Mammary epithelial cell (primary cell): ENCODE measurements at places on chromosomes 12 and 14.

DNA sequence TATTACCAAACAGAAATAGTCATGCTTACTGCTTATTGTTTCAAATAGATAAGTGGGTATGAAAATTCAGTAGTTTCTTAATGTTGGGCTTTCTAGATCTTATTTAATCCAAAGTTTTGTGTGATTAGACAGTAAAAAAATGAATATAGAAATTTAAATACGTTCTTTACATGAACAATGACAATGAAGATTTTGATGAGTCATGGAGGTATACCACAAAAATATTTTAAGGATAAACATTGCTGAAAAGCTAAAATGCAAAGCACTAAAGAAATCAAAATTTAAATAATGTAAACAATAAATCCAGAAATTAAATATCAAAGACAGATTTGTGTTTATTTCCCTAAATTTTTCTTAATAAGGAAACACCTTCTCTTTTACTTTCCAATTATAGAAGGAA, 78.3 kb downstream of the PIK3C2G start:
- no peak for DNase-seq

DNA sequence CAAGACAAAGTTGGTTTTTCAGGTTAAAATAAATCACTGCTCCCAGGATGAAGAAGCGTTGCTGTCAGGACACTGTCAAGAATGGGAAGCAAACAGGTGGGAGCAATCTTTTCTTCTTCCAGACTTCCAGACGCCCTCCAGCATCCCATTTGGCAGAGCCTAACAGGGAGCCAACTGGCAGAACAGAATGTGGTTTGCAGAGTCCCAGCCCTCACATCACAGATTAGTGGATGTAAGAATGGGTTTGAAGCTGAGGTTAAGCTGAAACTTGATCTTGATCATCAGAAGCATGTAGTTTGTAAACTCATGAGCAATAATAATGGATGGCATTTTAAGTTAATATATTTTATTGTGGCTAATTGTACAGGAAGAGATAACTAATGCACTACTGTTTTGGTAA, 636.4 kb downstream of the SLC6A15 start:
- no peak for DNase-seq

- peak; percentile 47 for DNase-seq
Observed at GRCh38 chr14:105474483-105475268, at the start of gene CRIP2. Gene CRIP2, plus strand, starts transcription at chr14:105474821. Its CDS starts 42 bp downstream, at chr14:105474863.

DNA sequence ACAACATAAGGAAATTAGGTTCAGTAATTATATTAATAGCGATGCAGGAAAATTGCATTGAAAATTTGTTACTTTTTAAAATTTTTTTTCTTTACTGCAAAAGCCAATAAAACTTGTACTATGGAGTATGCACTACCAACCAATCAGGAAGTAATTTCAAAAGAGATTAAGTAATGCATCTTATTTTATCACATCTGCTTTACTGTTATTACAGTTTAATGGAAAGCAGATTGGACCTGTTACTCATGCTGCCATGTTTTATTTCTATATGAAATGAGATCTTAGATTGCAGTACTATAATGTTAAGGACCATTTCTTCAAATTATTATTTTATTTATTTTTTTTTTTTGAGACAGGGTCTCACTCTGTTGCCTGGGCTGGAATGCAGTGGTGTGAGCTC, 1.7 kb upstream of the STRN3 start:
- DNase-seq: no peak

DNA sequence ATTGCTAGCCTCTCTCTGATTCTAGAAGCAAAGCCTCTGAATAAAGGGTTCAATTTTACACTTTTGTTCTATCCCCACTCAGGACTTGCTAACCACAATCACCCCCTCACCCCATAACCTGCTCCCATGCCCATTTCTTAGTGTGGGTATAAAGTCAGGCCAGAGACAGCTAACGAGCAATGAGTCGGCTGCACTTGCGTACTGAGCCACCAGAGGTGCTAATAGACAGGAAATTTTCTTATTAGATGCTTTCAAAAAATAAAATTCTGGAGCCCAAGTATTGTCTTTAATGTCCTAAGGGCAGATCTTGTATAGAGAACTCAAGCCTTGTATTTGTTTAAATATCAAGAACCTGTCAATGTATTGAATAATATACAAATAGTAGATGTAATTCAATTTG, 256.9 kb downstream of the SYT1 start:
- DNase-seq: no peak

- DNase-seq: no peak
Observed at GRCh38 chr14:88683119-88683518, 109.6 kb downstream of the EML5 start.

DNA sequence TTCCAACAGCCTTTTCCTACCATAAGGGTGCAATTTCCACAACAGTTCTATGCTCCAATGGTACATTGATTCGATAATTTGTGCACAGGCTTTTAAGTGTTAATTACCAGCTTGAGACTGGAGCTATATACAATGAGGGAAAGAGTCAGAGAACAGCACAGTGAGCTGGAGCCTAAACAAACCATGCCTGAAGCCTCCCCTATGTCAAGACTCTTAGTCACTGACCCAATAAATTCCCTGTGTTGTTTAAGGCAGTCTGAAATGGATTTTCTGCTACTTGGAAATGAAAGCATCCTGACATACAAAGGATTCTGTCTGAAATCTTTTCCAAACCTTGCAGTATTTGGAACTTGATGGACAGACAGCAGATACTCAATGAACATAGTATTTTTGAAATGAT, 149.0 kb downstream of the EFCAB11 start:
- no peak for DNase-seq

- DNase-seq: peak; percentile 6
Observed at GRCh38 chr12:22037947-22038346, 8.1 kb upstream of the CMAS start.

DNA sequence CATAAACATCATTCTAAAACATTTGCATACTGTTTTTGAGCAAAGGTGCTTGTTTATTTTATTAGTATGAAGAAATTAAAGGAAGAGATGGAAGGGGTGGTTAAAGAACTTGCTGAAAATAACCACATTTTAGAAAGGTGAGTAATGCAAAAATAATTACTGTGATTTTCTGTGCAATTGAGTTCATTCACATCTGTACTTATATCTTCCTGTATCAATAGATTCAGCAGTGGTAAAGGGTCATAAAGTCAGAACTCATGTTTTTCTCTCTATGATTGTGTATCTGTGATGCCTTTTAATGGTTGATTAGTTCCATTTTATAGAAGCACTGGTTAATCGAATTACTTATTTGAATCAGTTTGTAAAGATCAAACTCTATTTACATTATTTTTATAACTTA, 46.0 kb downstream of the TBK1 start:
- DNase-seq: no peak

- peak; percentile 50 for DNase-seq
Observed at GRCh38 chr12:49983892-49984291, 11.1 kb downstream of the AQP6 start.

GRCh38 chr12:90260136-90260535, 551.5 kb upstream of the ATP2B1 start:
- DNase-seq: no peak

DNA sequence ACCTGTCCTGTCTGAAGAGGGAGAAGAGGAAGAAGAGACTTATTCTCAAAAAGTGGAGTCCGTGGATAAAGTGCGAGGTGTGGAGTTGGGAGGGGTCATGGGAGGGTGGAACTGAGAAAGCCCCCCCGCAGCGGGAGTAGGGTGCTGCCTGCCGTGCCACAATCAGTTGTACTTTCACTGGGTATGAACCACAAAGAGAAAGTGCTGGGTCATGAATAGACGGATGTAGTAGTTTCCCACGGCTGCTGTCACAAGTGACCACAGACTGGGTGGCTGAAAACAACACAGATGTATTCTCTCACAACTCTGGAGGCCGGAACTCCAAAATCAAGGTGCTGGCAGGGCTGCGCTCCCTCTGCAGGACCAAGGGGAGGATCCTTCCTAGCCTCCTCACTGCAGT, 5.5 kb downstream of the DNAH10 start:
- no peak for DNase-seq

- DNase-seq: peak; percentile 92
Observed at GRCh38 chr12:46664761-46665287, 161.0 kb downstream of the SLC38A4 start.

DNA sequence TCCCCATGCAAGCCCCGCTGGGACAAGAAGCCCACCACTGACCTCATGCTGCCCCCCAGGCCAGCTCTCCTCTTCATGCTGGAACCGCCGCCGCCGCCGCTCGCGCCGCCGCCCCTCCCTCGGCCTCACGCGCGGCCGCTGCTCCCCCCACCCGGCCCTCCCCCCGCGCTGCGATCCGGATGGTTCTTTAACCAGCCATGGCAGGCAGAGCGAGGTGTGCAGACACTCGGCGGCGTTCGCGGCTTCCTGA, at the start of gene DCAF5:
DCAF5 (minus strand) TSS at position 218 of the 250 bp plus-strand sequence; CDS start at position 77, 141 bp downstream.
- peak; percentile 92 for DNase-seq

GRCh38 chr14:72801381-72801812, 92.5 kb downstream of the DPF3 start:
- DNase-seq: peak; percentile 97

- DNase-seq: peak; percentile 21
Observed at GRCh38 chr14:94011795-94012194, 14.3 kb upstream of the OTUB2 start.
